Mesendoderm (in vitro differentiated cells): ENCODE measurements at places on chromosomes 3 and 15.

GRCh38 chr15:51323749-51324148, 14.6 kb downstream of the CYP19A1 start:
- DNase-seq: no peak

- DNase-seq: peak; percentile 4
These were observed 55.5 kb upstream of the MBNL1 start for GRCh38 chr3:152213203-152213602.

GRCh38 chr3:147423798-147424580, 14.8 kb downstream of the ZIC1 start:
- no peak for DNase-seq

DNA sequence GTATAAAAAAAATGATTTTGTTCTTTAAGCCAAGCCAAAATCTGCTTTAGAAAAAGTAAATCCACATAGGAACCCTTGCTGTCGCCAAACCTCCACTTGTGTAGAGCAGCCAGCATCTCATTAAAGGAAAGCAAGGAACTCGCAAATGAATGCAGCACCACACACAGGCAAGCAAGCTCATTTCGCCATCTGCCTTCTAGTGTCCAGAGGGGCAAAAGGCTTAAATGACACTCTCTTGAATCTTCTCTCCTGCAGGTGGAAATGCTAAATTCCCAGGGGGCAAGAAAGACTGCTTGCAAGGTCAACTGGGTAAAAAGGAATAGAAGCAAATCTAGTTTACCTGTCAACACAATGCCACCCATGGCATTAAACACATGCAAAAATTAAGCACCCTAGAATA, 2.4 kb downstream of the MB21D2 start:
- peak; percentile 89 for DNase-seq

GRCh38 chr3:114481113-114481512, 187.3 kb downstream of the TIGIT start:
- no peak for DNase-seq

GRCh38 chr3:23916152-23916885, 471 bp downstream of the NKIRAS1 start:
- no peak for DNase-seq

DNA sequence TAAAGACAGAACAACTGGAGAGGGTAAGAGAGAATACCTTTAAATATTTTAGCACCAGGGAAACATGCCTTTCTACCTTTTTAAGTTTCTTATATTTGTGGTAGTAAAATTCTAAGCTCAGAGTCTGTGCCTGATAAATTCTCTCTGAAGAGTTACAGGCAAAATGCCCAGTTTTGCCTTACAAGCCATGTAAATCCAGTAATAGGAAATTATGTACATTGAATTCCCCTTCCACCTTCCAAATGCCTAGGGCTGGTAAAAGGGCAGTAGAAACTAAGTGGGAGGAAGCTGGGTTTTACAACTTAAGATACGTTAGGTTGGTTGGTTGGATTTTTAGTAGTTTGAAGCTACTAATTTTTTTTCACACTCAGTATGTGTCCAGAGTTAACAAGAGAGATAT, 43.1 kb upstream of the TP63 start:
- no peak for DNase-seq

DNA sequence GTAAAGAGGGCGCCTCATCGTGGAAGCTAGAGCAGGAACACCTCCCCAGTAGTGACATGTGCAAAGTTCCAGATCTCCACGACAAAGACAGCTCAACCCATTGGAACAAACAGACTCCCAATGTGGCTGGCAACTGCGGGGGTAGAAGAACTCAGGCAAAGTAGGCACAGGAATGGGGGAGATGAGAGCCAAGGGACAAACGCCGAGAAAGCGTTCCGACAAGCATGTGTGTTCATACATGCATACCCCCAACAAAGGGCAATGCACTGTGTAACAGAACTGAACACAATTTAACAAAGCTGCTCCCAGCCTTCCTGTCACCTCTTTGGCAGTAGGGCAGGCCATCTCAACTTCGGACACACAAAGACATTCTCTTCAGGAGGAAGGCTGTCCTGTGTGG, 11.6 kb downstream of the RCCD1 start:
- no peak for DNase-seq

- DNase-seq: no peak
These were observed 3.3 kb downstream of the RYR3 start for GRCh38 chr15:33314069-33314468.

DNA sequence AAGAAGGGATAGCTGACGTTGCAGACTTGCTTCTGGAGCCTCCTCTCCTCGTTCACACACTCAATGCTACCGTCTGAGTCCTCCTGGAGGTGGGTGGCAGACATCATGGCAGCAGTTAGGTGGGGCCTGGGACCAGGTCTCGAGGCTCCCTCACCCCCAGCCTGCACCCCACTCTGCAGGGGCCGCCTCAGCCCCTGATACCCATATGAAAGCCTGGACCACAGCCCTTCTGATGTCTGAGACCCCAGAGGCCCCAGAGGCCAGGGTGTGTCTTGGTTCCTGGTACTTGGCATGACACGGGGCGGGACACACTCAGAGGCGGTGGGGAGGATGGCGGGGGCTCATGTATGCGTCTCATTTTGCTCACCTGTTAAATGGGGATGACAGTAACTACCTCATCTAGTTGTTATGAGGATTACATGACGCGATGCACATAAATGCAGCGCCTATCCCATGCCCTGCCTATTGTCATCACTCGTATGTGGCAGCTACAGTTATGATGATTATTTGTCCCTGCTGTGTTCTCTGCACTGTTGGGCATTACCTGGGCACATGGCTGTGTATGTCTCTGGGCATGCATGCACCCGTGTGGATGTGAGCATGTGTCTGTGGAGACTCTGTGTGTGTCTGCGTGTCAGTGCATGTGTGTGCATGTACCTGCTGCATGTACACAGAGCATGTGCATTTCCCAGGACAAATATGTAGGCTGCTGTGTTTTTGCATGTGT, 39.9 kb downstream of the FEM1B start:
- no peak for DNase-seq

- no peak for DNase-seq
These were observed 109.9 kb downstream of the TBC1D5 start for GRCh38 chr3:17632401-17633100.

- DNase-seq: no peak
These were observed 19.0 kb upstream of the MEX3B start for GRCh38 chr15:82064824-82065223.

GRCh38 chr3:16728770-16729745, 123.8 kb upstream of the DAZL start:
- DNase-seq: no peak

DNA sequence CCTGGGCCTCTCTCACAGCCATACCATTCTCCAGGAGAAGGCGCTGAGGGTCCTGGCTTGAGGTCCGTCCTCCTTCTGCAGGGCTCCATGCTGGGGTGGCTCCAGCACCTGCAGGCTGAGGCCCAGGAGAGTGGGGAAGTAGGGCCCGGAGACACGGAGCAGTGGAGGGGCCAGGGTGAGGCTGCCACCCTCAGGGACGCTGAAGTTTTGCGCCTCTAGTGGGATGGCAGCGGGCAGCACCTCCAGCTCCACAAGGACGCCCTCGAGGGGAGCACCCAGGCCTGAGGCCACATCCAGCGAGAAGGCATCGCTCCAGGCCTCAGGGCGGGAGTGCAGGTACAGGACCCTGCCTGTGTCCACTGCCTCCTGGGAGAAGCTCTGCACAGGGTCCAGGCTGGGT, 27.5 kb downstream of the CSPG4 start:
- DNase-seq: no peak

DNA sequence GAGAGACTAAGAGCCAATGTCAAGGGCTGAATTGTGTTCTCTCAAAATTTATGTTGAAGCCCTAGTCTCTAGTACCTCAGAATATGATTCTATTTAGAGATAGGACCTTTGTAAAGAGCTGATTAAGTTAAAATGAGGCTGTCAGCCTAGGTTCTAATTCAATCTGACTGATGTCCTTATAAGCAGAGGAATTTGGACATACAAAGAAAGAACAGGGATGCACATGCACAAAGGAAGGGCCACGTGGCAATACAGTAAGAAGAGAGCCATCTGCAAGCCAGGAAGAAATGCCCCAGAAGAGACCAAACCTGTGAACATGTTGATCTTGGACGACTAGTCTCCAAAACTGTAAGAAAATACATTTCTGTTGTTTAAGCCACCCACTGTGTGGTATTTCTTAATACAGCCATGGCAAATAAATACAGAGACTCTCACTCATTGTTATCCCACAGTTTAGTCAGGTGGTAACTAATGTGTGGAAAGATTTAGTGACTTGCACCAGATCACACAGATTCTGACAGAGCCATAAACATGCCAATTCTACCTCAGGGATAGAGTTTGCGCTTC, 652.2 kb downstream of the NAALADL2 start:
- no peak for DNase-seq
